ENCODE measurements at places on chromosomes 2 and 18.

GRCh38 chr18:45755934-45756333, 32.0 kb downstream of the SLC14A1 start:
- DNase-seq, result no peak

- DNase-seq, result peak; percentile 53
Observed at GRCh38 chr18:24014986-24015638, 558 bp downstream of the TTC39C start.

- DNase-seq, result no peak
Observed at GRCh38 chr2:52036024-52036423, 1004.1 kb upstream of the NRXN1 start.

- no peak for DNase-seq
Observed at GRCh38 chr18:34595690-34596089, 114.4 kb upstream of the DTNA start.

- DNase-seq, result no peak
Observed at GRCh38 chr2:126715576-126716406, 59.8 kb downstream of the GYPC start.

GRCh38 chr2:202051499-202052161, 18.0 kb downstream of the FZD7 start:
- DNase-seq, result no peak

DNA sequence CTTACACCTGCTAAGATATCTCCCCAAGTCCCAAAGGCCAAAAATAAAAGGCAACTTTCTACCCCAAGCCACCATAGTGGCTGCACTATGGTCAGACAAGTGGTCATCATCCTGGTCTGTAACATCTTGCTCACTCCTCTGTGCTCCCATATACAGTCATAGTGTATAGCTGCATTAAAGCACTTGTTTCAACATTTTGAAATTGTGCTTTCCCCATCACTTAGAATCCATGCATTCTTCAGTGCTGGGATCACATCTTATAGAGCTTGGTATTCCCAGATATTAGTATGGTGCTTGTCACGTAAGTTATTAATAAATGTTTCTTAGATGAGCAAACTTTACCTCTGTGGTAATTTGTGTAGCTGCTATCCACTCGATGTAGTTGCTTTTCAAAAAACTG, 40.4 kb upstream of the CDC42EP3 start:
- DNase-seq, result no peak
